ENCODE measurements at places on chromosomes 11 and 22. TPM values are rescaled to one million over a fixed set of nuclear protein-coding genes. Genes with fewer than 3 reads are reported as not detected.

Gene ART1
- not detected for total RNA-seq

Gene YIF1A
- 45.9 TPM for total RNA-seq

DNA sequence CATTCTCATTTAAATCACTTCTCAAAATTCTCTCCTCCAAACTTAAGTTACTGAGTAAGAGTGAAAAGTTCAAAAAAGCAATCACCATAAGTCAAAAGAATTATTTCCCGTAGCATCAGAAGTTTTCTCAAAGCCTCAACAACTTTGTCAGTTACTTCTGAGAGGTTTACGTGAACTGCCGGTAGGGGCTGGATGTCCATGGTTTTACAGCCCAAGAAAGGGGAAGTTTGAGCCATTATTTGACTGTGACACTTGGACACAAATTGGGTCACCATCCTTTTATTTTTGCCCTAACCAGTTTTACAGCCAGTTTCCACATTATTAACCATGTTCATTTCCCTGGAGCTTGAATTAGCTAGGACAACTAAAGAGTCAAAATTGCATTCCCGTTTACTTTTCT, 7.5 kb downstream of the POU2AF3 start:
- no peak overlapping the region for H3K27ac ChIP-seq
- H3K27me3 ChIP-seq: peaks cover 12% of the 10 kb centered on the region
- H3K4me1 ChIP-seq: no peaks in the 10 kb centered on the region
- H3K36me3 ChIP-seq: no peaks in the 10 kb centered on the region
- DNase-seq: no peak

DNA sequence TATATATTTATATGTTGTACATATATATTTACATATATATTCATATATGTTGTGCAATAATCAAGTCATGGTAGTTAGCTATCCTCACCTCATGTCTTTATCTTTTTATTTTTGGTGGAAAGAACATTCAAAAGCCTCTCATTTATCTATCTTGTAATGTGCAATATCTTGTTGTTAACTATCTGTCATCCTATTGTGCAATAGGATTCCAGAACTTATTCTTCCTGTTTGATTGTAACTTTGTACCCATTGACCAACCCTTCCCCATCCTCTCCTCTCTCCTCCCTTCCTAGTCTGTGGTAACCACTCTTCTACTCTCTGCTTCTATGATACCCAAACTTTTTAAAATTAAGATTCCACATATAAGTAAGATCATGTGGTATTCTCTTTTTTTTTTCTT, 115.6 kb upstream of the PDGFD start:
- H3K4me1 ChIP-seq: no peaks in the 10 kb centered on the region
- H3K36me3 ChIP-seq: no peaks in the 10 kb centered on the region
- no peaks in the 10 kb centered on the region for H3K27me3 ChIP-seq
- no peak overlapping the region for H3K27ac ChIP-seq

Gene CARS1
- 128 TPM for total RNA-seq

DNA sequence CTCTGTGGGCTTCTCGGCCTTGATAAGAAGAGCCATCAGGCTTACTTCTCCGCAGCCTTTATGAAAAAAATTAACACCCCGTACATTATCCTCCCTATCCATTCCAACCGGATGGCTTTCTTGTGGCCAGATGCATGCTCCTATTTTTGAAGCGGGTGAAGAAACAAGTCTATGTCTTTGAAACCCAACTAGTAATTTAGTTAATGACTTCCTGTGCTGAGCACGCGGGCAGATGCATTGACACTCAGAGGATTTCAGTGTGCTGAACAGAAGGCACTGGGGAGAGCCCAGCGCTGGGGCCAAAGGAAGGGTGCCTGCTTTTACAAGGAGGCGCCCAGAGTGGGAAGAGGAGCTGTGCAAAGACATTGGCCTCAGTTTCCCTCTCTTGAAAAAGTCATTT, 53.3 kb downstream of the ARHGAP8 start:
- no peak overlapping the region for H3K4me3 ChIP-seq
- H3K36me3 ChIP-seq: no peaks in the 10 kb centered on the region

DNA sequence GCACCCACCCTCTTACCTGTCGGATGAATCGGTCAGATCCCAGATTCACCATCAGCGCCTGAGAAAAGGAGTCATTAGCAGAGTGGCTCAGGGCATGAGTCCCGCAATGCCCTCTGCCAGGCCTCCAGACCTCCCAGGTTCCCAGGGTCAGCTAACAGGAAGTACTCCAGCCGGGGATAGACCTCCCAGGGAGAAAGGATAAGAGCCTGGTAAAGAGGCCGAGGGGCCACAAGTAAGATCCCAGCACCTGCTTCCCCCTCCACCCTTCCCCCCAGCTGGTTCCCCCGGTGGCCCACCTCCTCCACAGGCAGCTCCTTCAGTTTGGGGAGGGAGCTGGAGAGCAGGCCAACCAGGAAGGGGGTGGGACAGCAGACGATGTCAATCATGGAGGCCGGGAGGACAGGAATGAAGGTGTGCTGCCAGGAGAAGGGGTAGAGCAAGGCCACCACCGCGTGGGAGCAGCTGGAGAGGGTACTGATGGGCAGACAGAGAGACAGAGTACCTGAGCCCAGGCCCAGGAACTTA, 16.4 kb downstream of the RPL27A start:
- no peak overlapping the region for H3K27ac ChIP-seq
- no peak for DNase-seq
- no peak overlapping the region for H3K4me3 ChIP-seq
- H3K27me3 ChIP-seq: no peaks in the 10 kb centered on the region

GRCh38 chr22:48089601-48090331, 1327.3 kb downstream of the TBC1D22A start:
- H3K27ac ChIP-seq: no peak overlapping the region
- H3K36me3 ChIP-seq: no peaks in the 10 kb centered on the region
- H3K4me1 ChIP-seq: no peaks in the 10 kb centered on the region
- H3K4me3 ChIP-seq: no peak overlapping the region

Gene MOGAT2
- total RNA-seq: not detected

DNA sequence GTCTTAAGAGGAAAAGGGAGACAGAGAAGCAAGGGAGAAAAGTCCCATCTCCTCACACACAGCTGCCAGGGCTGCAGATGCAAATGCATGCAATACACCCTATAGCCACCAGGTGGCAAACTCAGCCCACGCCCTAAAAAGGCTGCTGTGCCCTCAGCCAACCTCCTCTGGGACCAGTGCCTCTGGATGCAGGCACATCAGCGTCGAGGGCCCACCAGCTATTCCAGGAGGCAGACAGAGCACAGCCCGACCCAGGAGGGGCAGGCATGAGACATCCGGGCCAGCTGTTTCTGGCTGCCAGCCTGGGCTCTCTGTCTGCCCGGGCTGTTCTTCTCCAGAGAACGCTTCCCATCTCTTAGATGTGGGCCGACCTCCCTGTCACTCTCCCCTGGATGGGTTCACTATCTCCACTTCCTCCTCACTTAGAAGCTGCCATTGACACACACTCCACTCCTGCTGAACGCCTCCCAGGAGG, 39.7 kb downstream of the TPBGL start:
- no peaks in the 10 kb centered on the region for H3K27me3 ChIP-seq
- peaks cover 38% of the 10 kb centered on the region for H3K4me1 ChIP-seq
- H3K4me3 ChIP-seq: no peak overlapping the region
- H3K27ac ChIP-seq: peak overlapping the region; percentile 73
- DNase-seq: peak; percentile 86

- no peaks in the 10 kb centered on the region for H3K27me3 ChIP-seq
- H3K27ac ChIP-seq: no peak overlapping the region
- no peaks in the 10 kb centered on the region for H3K36me3 ChIP-seq
- peaks cover 15% of the 10 kb centered on the region for H3K4me1 ChIP-seq
- H3K4me3 ChIP-seq: peak overlapping the region; percentile 67
Measured at GRCh38 chr11:68002575-68002937, 1.3 kb downstream of the UNC93B1 start.

DNA sequence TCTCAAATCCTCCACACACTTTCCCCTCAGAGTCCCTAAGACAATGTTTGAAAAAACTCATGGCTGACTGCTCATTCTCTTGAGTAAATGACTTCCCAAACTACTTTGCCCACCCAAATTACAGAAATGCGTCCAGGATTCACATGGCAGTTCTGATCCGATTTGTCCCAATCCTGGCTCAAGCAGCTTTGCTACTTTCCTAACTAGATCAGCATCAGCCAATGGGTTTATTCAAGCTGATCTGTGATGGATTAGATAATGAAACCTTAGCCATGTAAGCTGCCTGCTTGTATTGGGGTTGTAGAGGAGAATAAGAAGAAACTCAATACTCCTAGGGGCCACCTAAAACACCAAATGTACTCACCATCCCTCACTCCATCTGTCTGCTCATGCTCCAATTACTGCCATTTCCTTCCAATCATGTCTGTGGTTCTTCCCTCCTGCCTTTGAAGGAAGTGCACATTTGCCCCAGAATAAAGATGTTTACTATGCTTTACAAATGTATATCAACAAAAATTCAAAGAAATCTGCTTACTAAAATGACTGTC, 6.9 kb downstream of the RBFOX2 start:
- peak overlapping the region; percentile 10 for H3K27ac ChIP-seq
- no peaks in the 10 kb centered on the region for H3K36me3 ChIP-seq

GRCh38 chr11:44633641-44634040, 68.2 kb downstream of the CD82 start:
- H3K36me3 ChIP-seq: no peaks in the 10 kb centered on the region
- no peak overlapping the region for H3K4me3 ChIP-seq
- peaks cover 11% of the 10 kb centered on the region for H3K4me1 ChIP-seq
- H3K27me3 ChIP-seq: peaks cover 2% of the 10 kb centered on the region
- H3K27ac ChIP-seq: no peak overlapping the region
